ENCODE measurements at places on chromosomes 5 and 9.

DNA sequence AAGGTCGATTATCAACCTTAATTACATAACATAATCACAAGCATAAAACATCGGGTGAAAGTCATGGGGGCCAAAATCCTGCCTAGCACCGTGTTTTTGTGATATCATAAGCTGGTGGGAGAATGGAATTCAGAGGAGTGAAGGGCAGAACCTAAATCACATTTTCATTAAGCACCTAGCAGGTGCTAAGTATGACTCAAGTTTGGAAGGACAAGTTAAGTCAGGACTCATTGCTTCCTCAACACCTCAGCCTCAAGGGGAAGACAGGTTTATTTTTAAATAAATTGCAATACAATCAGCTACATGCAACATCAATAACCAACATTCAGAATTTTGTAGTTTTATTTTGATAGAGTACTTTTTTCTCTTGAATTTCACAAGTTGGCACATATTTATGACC is 33.5 kb upstream of the GAS1 start:
- DNase-seq = no peak

DNA sequence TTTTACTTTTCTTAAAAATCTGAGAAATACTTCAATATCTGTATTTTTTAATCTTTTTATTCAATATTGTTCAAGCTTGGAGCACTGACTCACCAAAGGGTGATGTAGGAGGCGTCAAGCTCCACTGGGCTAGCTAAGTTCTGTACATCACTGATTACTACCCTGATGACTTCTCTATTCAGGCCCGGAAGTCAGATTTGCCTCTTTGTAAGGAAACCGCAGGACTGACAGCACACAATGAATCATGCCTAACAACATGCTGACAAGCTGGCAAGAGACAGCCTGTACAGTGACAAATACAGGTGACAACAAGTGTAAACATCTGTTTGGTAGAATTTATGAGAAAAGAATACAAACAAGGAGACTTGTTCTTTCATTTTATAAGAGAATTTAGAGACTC is 627.9 kb upstream of the RORB start:
- DNase-seq = peak; percentile 65

- DNase-seq = no peak
Observed at GRCh38 chr5:156460471-156460870, 133.5 kb downstream of the SGCD start.

GRCh38 chr5:2833556-2833955 is 82.1 kb upstream of the IRX2 start:
- no peak for DNase-seq

GRCh38 chr5:177455036-177455660 is 8.5 kb downstream of the PRR7 start:
- DNase-seq = peak; percentile 94

DNA sequence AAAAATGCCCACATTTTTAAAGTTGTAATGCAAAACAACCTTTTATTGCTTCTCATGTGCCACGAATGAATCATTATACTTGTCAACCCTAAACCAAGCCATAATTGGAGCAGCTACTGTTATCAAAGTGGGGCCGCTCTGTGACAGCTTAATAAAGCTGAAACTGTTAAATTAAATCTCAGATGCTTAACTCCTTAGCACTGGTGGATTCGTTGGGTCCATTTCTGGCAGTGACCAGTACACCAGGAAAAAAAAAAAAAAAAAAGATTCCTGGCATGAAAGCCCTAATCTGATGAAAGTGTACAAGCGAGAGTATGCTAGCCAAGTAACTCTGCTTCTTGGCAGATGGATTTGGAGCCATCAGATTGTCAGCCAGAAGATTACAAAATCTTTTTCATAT is 164.8 kb downstream of the ZSWIM6 start:
- DNase-seq = no peak

DNA sequence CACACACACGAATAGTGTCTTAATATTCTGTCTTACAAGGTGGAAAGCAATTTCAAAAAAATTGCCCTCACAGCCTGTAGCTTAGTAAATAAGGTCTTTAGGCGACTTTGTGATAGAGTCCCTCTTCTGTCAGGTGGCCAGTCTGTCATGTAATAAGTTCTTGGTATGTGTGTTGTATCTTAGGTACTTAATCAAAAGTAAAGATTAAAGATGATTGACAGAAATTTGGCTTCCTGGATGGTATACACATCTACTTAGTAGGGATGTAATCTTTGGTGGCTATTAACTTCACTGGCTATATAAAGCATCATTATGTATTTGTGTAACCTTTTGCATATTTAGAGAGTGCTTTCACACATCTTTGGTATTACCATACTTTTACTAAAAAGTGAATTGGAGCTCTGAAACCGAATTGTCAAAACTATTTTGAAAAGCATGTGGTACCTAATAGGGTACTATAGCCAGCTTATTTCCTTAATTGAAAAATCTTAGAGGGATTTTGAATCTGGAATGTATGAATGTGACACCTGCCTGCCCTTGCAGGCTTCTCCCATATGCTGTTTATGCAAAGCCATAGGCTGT is 3.4 kb downstream of the G3BP1 start:
- no peak for DNase-seq

DNA sequence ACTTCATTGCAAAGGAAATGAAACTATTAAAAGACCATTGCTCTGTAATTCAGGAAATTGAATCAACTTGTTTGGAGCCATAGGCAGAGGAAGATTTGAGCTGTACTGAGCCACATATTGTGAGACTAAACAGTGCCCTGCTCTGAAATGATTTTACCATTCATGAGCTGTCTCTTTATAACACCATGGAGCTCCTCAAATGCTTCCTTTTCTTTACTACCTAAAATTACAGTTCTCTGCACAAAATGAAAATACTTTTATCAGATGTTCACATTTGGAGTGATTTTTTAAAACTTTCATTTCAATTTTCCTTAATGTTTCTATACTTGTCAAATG is 97.9 kb downstream of the NLN start:
- peak; percentile 17 for DNase-seq

GRCh38 chr9:125374443-125375309 is 113.0 kb downstream of the GAPVD1 start:
- peak; percentile 86 for DNase-seq

DNA sequence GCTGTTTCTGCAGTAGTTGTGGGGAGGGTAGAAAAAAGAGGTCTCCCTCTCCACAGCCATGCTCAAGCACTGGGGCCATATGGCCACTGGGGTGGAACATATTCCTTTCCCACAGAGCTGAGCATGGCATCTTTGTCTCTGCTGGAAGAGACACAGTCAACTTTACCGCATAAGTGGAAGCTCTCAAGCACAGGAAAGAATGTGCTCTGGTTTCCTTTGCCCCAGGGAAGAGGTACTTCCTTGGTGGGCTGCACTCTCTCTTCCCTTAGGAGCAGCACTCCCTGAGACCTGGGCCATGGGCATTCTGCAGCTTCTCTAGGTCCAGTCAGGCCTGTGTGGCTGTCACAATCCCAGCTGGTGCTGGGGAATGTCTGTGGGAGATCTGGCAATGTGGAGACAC is 168.5 kb upstream of the ACTBL2 start:
- no peak for DNase-seq

DNA sequence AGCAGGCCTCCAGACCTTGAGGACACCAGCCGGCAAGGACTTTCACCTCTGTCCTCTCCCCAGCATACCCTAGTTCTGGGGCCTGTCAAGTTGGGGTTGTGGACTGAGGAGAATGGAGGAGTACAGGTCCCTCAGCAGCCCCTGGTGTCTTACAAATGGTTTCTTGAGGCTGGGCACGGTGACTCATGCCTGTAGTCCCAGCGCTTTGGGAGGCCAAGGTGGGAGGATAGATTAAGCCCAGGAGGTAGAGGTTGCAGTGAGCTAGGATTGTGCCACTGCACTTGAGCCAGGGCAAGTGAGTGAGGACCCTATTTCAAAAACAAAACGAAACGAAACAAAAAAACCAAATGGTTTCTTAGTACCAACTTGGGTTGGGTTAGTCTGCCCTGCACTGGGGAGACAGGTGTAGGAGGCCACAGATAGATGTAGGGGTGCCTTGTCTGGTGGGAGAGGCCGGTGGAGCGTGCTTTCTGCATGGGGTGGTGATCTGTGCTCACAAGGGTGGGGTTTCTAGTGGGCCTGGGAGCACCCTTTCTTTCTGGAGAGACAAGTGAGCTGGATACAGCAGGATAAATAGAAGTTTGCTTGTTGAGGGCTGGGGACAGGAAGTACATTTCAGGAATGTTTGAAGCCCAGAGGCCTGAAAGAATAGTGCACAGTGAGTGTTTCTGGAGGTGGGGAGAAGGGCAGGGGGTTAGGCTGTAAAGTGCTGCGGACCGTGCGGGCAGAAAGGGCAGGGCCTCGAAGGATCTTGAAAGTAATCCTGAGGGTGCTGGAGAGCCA is 37.7 kb upstream of the PSD2 start:
- DNase-seq = no peak

DNA sequence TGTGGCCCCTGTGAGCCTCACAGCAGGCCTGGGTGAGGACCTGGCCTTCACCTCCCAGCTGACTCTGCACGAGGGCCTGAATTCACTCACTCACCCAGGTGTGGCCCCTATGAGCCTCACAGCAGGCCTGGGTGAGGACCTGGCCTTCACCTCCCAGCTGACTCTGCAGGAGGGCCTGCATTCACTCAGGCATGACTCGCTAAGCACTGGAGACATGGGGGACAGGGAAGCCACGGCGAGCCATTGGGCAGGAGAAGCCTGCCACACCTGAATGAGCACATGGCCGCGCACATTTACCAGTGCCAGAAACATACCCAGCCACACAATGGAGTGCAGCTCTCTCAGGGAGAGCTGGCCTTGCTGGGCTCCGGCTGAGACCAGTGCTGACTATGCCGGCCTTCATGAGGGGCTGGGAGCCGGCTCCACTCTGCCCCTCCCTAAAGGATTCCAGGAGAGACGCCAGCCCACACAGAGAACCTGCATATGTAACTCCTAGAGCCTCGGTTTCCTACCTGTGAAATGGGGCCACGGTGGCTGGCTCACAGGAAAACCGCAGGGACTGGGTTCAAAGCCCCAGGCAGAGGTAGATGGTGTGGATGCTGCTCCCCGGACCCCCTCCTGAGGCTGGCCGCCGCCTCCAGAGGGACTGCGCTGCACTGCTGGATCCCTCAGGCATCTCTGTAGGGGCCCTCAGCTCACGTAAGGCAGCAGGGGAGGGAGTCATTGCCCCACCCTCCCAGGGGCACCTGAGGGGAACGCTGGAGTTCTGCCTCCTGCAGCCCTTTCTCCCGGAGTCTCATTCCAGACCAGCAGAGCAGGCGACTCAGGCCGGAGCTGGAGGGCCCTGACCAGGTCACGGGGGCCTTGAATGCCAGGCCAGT is 7.2 kb downstream of the ADAMTS2 start:
- DNase-seq = no peak

Data from activated CD4-positive, alpha-beta T cell treated with anti-CD3 and anti-CD28 coated beads, Interleukin-2, Interleukin-6, amounts not matched to agents 100 ng/mL and 50 ng/mL, durations not matched to agents 16 hours and 8 hours (primary cell).